ENCODE measurements at places on chromosomes 4 and X. TPM values are rescaled to one million over a fixed set of nuclear protein-coding genes. Genes with fewer than 3 reads are reported as not detected.

Gene C4orf36
- not detected for total RNA-seq

Gene CD99L2
- 67.2 TPM for total RNA-seq

Gene SPANXB1
- total RNA-seq: not detected

Gene ZNF518B
- total RNA-seq: 29.5 TPM

Gene CT55
- not detected for total RNA-seq

Gene ADAM29
- not detected for total RNA-seq

Gene RAI2
- 9.1 TPM for total RNA-seq

Gene SGMS2
- total RNA-seq: 47.6 TPM

Gene OPRPN
- total RNA-seq: not detected

Gene DUSP21
- not detected for total RNA-seq

Gene HPGDS
- not detected for total RNA-seq

Gene TCP11X2
- not detected for total RNA-seq

Gene NHSL2
- 36.9 TPM for total RNA-seq

Gene LRIT3
- total RNA-seq: 0.15 TPM

Gene TCEANC
- 1.3 TPM for total RNA-seq

Gene NXF2
- not detected for total RNA-seq

Gene CSAG3
- total RNA-seq: not detected

Gene PROM1
- total RNA-seq: 5.4 TPM

Gene DDX53
- not detected for total RNA-seq

Gene TCEAL2
- total RNA-seq: not detected

Gene BCOR
- total RNA-seq: 18.6 TPM

Gene ABHD18
- total RNA-seq: 3.5 TPM

Gene CLTRN
- 2.1 TPM for total RNA-seq

Gene USP51
- total RNA-seq: 0.92 TPM

Gene ABCB7
- 21.6 TPM for total RNA-seq

Gene KDR
- 496 TPM for total RNA-seq

Gene ANOS1
- total RNA-seq: 3.3 TPM

Gene RTL9
- total RNA-seq: not detected

Gene PF4V1
- total RNA-seq: not detected

Gene CHRDL1
- total RNA-seq: 4.0 TPM

Gene ANKRD37
- 6.8 TPM for total RNA-seq

Gene TRIM61
- total RNA-seq: not detected

Gene SLC38A5
- total RNA-seq: 8.3 TPM

Gene SPANXC
- total RNA-seq: not detected

Gene GYPB
- total RNA-seq: not detected

Gene TSPAN5
- total RNA-seq: 38.1 TPM

Gene TEX13B
- total RNA-seq: 0.47 TPM

Gene NEUROG2
- total RNA-seq: not detected

Gene ARAP2
- total RNA-seq: 1.4 TPM

Gene TKTL2
- not detected for total RNA-seq

Gene PPP4R3C
- not detected for total RNA-seq

Gene CABS1
- total RNA-seq: not detected

Gene SOWAHB
- total RNA-seq: not detected

Gene APLN
- total RNA-seq: 1,492 TPM

Gene TRIM60
- not detected for total RNA-seq

Gene SPARCL1
- total RNA-seq: not detected

Gene GPAT3
- total RNA-seq: 4.0 TPM

Gene BMPR1B
- total RNA-seq: 0.24 TPM

Gene IRS4
- total RNA-seq: not detected
